ENCODE measurements at places on chromosomes 2 and 18.
A peak's percentile ranks its signal among the peaks of the same experiment; 100 is the strongest.

DNA sequence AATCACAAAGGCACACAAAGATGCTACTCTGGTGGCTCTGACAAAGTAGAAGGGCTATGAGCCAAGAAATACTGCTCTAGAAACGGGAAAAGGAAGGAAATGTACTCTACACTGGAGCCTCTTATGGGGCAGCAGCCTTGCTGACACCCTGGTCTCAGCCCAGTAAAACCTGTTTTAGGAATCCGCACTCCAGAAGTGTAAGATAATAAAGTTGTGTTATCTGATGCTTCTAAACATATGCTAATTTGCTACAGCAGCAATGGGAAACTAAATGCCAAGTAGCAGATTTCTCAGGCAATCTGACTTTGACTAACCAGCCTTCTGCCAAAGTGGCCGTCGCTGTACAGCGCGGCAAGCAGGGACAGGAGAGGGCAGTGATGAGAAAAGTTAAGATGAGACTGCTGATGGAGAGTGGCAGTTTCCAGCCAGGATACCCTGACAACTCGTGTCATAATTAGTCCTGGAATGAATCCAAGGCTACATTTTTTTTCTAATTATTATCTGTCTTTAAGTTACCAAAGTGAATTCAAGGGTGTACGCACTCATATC, 99.0 kb downstream of the NETO1 start:
- H3K27ac ChIP-seq, result no peak overlapping the region
- no peaks in the 10 kb centered on the region for H3K27me3 ChIP-seq
- DNase-seq, result no peak
- H3K36me3 ChIP-seq, result no peaks in the 10 kb centered on the region
- no peaks in the 10 kb centered on the region for H3K4me1 ChIP-seq

DNA sequence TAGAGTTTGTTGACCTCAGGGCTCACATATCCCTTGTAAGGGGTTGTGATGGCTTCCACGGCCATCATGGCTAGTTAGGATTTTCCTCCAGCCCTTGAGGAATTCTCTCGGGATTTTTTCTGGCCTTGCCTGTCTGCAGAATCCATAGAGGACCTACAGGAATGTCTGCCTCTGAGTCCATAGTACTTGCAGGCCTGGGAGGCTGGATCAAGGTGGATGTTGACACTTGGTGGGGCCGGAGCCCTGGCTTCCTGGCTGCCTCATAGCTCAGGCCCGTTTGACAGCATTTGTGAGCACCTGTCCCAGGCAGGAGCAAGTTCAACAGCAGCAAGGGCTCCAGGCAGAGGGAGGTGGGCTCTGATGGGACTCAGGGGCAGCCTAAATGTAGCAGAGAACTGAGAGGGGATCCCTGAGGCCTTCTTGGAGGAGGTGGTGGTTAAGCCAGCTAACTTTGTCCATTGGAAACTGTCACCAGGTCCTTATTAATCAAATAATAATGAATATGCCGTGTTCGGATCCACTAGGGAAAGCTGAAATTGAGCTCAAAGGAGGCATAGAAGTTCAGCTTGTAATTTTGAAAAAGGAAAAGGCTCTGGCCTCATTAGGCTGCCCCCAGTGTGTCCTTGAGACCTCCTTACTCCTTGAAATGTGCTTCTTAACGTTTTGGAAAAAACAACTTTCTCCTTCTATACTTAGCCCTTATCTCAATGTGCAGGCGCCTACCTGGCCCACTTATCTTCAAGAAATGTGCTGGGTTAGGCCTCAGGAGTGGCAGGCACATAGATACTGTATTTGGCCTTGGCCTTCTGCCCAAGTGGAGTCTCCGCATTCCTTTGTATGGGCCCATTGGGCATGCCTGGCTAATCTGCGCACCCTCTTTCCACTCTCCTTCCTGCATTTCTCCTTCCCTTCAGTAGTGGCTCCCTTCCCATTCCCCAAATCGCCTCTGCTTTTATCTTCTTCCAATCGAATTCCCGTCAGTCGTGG, 66.9 kb downstream of the HPCAL1 start:
- H3K27me3 ChIP-seq, result no peaks in the 10 kb centered on the region
- H3K4me3 ChIP-seq, result no peak overlapping the region
- no peak overlapping the region for H3K27ac ChIP-seq
- H3K4me1 ChIP-seq, result peaks cover 5% of the 10 kb centered on the region

DNA sequence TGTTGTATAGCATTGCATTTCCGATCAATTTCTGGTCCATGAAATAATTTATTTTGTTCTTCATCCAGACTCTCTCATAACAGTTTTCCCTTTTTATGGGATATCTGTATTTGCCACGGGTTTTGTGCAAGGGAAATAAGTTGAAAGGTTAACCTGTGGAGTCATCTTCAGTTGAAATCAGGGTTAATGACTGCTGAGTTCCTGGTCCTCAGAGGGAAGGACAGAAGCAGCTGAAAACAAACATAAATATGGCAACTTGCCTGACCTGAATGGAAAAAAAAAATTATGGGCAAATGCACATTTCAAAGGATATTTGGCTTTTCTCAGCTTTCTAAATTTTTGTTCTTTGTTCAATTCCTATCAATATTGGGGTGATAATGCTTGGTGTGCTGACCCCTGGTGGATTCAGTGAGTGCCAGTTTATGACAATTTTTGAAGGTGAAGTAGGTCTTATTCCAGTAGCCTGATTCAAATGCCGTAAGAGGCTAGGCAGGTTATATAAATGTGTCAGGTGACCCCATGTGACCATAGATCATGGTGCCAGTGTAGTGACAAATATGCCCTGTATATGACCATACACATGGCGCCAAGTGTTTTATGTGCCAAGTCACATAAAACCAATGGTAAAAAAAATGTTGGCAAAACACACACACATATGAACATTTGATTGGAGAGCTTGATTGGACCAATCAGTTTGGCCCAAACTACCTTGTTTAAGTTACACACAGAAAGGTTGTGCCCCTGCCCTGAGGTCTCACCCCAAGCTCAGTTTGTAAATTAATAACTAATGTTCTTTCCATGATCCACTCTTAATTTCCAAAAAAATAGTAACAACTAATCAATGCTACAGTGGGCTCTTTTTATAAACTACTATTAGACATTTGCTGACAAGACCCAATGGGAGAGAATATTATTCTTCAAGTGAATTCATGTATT, 47.6 kb upstream of the FAM124B start:
- no peaks in the 10 kb centered on the region for H3K27me3 ChIP-seq
- no peaks in the 10 kb centered on the region for H3K36me3 ChIP-seq
- H3K4me3 ChIP-seq, result no peak overlapping the region
- no peak for DNase-seq
- no peak overlapping the region for H3K27ac ChIP-seq

DNA sequence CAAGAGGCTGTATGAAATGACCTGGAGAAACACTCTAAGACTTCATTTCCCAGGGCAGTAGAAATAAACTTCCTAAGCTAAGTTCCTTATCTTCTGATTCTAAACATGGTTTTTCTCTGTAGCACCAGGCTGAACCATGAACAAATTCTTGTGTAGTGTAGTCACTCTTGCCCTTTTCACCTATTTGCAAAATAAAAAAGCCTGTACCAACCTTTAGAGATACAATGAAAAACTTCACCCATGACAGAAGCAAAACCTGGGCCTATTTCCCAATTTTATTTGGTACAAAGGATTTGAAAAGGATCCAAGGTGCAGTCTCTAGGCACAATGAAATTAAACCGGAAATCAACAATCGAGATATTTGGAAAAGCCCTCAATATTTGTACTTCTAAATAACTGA, 43.6 kb downstream of the POLR1A start:
- no peak overlapping the region for H3K4me3 ChIP-seq
- H3K36me3 ChIP-seq, result no peaks in the 10 kb centered on the region
- no peaks in the 10 kb centered on the region for H3K27me3 ChIP-seq

DNA sequence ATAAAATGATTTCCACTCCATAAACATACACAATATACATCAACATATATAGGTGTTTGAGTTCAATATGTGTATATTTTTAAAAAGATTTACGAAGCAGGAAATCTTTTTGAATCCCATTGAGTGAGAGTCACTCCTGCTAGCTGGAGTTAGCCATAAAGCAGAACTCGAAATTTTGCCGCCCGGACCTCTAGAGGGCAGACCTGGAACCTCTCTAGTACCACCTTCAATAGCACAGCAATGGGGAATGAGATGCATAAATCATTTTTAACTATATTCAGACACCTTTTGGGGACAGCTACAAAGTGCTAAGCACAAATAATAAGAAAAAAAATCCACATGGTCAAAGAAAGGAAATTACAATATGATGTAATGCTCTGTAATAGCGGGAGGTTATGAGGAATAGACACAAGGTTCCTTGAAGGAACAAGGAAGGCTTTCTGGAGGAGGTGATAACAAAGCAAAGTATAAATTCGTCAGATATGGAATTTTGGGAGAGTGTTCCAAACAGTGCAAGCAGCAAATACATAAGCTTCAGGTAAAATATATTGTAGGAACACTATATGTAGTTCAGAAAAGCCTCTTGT, 533.4 kb downstream of the ERBB4 start:
- H3K27me3 ChIP-seq, result no peaks in the 10 kb centered on the region
- no peaks in the 10 kb centered on the region for H3K4me1 ChIP-seq
- H3K27ac ChIP-seq, result no peak overlapping the region
- H3K4me3 ChIP-seq, result no peak overlapping the region

DNA sequence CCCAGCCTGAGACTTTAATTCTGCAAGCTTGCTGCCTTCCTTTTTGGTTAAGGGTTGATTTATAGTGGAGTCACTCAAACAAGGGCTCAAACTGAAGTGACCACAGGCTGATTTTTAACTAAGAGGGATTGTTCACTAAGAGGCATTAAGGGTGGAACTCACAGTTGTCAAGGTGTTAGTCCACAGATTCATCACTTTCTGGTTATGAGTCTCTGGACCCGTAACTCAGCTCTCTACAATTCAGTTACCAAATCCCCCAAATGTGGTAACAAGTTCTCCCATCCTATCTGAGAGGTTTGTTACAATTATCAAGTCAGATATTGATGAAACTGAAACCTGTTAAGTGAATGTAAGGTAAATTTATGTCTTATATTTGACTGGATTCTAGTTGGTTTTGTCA, 185.9 kb upstream of the KLHL14 start:
- H3K4me3 ChIP-seq, result no peak overlapping the region
- H3K36me3 ChIP-seq, result no peaks in the 10 kb centered on the region
- DNase-seq, result no peak

DNA sequence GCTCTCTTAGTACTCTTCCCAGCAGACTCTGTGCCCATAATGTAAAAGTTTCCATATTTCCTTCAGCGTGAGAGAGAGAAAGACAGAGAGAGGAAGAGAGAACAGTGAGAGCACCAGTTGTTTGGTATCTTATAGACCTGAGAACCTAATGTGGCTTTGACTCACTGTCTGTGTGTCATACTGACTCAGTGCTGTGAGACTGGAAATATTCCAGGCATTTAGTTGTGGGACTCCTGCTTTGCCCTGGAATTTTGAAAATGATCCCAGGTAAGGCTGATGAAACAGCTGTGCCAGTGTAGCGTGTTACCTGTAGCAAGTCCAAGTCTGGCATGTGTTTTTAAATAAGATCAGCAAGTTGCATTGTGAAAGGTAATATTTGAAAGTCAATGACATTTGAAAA, 87.9 kb upstream of the KCNH7 start:
- H3K4me1 ChIP-seq, result no peaks in the 10 kb centered on the region
- H3K27ac ChIP-seq, result no peak overlapping the region
- no peak for DNase-seq
- no peaks in the 10 kb centered on the region for H3K36me3 ChIP-seq
- no peak overlapping the region for H3K4me3 ChIP-seq

DNA sequence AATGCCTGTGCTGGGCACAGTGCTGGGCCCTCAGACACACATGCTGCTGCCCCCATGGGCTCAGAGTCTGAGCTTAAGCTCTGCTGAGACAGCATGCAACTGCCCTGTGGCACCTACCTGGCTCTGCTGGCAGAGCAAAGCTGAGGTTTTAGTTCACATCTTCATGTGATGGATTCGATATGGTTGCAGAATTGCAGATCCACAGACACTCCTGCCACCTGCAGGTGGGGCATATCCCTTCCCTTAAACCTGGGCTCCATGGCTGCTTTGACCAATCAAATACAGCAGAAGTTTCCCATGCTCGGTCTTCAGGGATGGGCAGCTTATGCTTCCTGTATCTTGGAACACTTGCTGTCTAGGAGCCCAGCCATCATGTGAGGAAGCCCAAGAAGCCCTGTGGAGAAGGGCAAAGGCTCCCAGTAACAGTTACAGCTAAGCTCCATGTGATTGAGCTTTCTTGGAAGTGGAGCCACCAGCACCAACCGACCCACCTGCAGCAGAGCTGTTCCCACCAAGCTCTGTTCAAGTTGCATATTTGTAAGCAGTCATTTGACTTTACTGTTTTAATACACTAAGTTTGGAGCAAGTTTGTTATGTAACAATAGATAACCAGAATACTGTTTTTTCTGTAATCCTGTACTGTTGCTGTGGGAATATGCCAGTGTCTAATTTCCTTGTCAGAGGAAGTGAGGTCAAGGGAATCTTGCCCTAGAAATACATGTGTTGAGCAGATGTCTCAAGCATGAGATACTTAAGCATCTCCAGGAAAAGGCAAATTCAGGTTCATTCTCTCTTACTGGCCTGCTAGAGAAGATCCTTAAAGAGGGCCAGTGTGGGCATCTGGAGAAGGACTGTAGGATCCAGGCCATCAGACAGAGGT, 79.3 kb downstream of the SH3RF3 start:
- no peak overlapping the region for H3K4me3 ChIP-seq
- H3K4me1 ChIP-seq, result peaks cover 8% of the 10 kb centered on the region
- no peaks in the 10 kb centered on the region for H3K27me3 ChIP-seq
- no peak overlapping the region for H3K27ac ChIP-seq

DNA sequence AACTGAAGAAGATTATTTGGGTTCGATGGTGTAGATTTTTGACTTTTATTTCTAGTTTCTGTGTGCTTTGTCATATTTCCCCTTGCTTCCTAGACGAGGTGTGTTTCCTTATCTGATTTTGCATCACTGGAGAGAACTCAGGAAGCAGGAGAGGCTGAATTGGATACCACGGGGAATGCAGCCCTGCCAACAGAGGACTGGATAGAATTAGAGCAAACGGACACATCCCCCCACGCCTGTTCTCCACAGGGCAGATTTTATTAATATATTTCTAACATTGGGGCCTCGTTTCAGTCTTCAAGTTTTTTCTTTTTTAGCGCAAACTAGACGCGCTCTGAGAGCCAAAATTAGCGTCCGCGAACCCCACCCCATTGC, 678 bp upstream of the VAPA start:
- no peaks in the 10 kb centered on the region for H3K36me3 ChIP-seq
- no peaks in the 10 kb centered on the region for H3K27me3 ChIP-seq
- H3K27ac ChIP-seq, result peak overlapping the region; percentile 100
- DNase-seq, result no peak
- peak overlapping the region; percentile 90 for H3K4me3 ChIP-seq
- H3K4me1 ChIP-seq, result no peaks in the 10 kb centered on the region

GRCh38 chr2:152743002-152743401, 24.6 kb downstream of the ARL6IP6 start:
- H3K27ac ChIP-seq, result no peak overlapping the region
- no peaks in the 10 kb centered on the region for H3K27me3 ChIP-seq

DNA sequence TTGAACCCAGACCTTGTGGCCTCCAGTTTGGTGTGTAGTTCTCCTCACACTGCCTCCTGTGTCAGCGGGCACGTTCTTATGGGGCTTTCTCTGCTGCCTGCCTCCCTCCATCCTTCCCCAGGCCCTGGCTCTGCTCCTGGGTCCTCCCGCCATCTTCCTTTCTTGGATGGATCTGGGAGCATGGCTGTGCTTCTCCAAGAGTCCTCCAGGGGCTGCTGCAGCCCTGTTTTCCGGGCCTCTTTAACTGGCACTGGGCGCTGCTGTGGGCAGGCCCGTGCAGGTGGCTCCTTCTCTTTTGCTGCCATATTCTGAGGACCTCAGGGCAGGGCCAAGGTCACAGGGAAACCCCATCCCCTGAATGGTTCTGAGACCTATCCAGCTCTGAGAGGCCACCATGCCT, 17.8 kb downstream of the THNSL2 start:
- H3K27ac ChIP-seq, result no peak overlapping the region
- H3K4me3 ChIP-seq, result no peak overlapping the region
- no peaks in the 10 kb centered on the region for H3K4me1 ChIP-seq
- H3K27me3 ChIP-seq, result no peaks in the 10 kb centered on the region
